ENCODE measurements at places on chromosomes 4 and X. TPM values are rescaled to one million over a fixed set of nuclear protein-coding genes. Genes with fewer than 3 reads are reported as not detected.

- H3K36me3 ChIP-seq: peaks cover 4% of the 10 kb centered on the region
- H3K4me1 ChIP-seq: no peaks in the 10 kb centered on the region
- no peaks in the 10 kb centered on the region for H3K27me3 ChIP-seq
- no peak overlapping the region for H3K4me3 ChIP-seq
- H3K27ac ChIP-seq: no peak overlapping the region
Observed at GRCh38 chr4:37562592-37562991, 123.6 kb downstream of the RELL1 start.

DNA sequence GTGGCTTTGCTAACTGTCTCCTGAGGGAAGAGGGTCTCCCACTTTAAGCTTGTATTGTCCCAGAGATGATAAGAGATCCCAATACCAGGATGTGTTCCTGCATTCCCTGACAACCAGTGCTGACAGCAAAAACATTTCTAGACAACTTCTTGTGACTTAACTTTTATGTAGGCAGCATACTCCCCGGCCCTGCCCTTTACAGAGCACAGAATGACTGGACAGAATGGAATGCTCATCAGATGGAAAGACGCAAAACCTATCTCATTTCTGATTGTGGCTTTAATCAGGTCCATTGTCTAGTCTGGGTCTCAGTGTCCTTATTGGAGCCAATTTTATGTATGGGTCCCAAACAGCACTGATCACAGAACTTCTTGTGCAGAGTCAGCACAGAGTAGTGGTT, 18.2 kb upstream of the PLAC1 start:
- no peak overlapping the region for H3K4me3 ChIP-seq
- H3K4me1 ChIP-seq: no peaks in the 10 kb centered on the region
- H3K27me3 ChIP-seq: no peaks in the 10 kb centered on the region
- DNase-seq: no peak
- H3K36me3 ChIP-seq: no peaks in the 10 kb centered on the region
- H3K27ac ChIP-seq: no peak overlapping the region

STPG2 gene
- total RNA-seq: 0.66 TPM

PNMA6A gene
- total RNA-seq: 2.1 TPM

DNA sequence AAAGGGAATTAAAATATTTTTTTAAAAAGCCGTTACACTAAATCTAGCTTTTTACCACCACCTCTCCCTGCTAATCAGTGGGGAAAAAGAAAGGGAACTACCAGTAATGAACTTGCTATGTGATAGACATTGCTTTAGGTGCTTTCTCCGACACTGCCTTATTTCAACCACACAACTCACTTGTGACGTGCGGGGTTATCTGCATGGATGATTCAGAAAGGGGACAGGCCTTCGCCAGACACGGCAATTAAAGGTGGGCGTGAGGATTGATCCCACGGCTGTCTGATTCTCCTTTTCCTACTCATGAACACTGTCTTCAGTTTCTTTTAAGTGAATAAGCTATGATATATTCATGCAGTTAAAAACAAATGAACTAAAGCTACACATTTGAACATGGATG, 882 bp upstream of the CXCR3 start:
- no peak overlapping the region for H3K27ac ChIP-seq
- H3K36me3 ChIP-seq: no peaks in the 10 kb centered on the region
- H3K4me1 ChIP-seq: peaks cover 13% of the 10 kb centered on the region
- no peak for DNase-seq
- no peaks in the 10 kb centered on the region for H3K27me3 ChIP-seq

- no peaks in the 10 kb centered on the region for H3K27me3 ChIP-seq
- no peaks in the 10 kb centered on the region for H3K36me3 ChIP-seq
- no peak overlapping the region for H3K27ac ChIP-seq
- no peak for DNase-seq
- H3K4me3 ChIP-seq: no peak overlapping the region
Observed at GRCh38 chr4:121791481-121791880, 9.6 kb upstream of the EXOSC9 start.

MAGEA8 gene
- not detected for total RNA-seq

- no peaks in the 10 kb centered on the region for H3K4me1 ChIP-seq
- H3K27ac ChIP-seq: no peak overlapping the region
- no peak overlapping the region for H3K4me3 ChIP-seq
- peaks cover 4% of the 10 kb centered on the region for H3K36me3 ChIP-seq
- no peaks in the 10 kb centered on the region for H3K27me3 ChIP-seq
- no peak for DNase-seq
Observed at GRCh38 chrX:136867096-136867491, 13.4 kb downstream of the RBMX start.

EDNRA gene
- 1.3 TPM for total RNA-seq

GC gene
- 16.2 TPM for total RNA-seq

GAGE12J gene
- not detected for total RNA-seq

- no peaks in the 10 kb centered on the region for H3K36me3 ChIP-seq
- H3K27ac ChIP-seq: no peak overlapping the region
- no peaks in the 10 kb centered on the region for H3K4me1 ChIP-seq
- DNase-seq: no peak
- H3K27me3 ChIP-seq: no peaks in the 10 kb centered on the region
- no peak overlapping the region for H3K4me3 ChIP-seq
Observed at GRCh38 chr4:184598753-184599491, 50.3 kb downstream of the CASP3 start.

FAT1 gene
- total RNA-seq: 69.5 TPM

MMRN1 gene
- total RNA-seq: 8.2 TPM

GRCh38 chr4:150385606-150386005, 196.3 kb upstream of the MAB21L2 start:
- H3K36me3 ChIP-seq: no peaks in the 10 kb centered on the region
- peak; percentile 25 for DNase-seq
- no peaks in the 10 kb centered on the region for H3K27me3 ChIP-seq
- H3K27ac ChIP-seq: no peak overlapping the region
- no peak overlapping the region for H3K4me3 ChIP-seq

- no peaks in the 10 kb centered on the region for H3K27me3 ChIP-seq
- peaks cover 22% of the 10 kb centered on the region for H3K4me1 ChIP-seq
- no peak for DNase-seq
- no peaks in the 10 kb centered on the region for H3K36me3 ChIP-seq
- H3K4me3 ChIP-seq: no peak within 1 kb of the TSS
Observed at GRCh38 chrX:130171446-130172126, at the start of gene RAB33A. Gene RAB33A, plus strand, starts transcription at chrX:130171962. Its CDS starts 101 bp downstream, at chrX:130172063.

DNA sequence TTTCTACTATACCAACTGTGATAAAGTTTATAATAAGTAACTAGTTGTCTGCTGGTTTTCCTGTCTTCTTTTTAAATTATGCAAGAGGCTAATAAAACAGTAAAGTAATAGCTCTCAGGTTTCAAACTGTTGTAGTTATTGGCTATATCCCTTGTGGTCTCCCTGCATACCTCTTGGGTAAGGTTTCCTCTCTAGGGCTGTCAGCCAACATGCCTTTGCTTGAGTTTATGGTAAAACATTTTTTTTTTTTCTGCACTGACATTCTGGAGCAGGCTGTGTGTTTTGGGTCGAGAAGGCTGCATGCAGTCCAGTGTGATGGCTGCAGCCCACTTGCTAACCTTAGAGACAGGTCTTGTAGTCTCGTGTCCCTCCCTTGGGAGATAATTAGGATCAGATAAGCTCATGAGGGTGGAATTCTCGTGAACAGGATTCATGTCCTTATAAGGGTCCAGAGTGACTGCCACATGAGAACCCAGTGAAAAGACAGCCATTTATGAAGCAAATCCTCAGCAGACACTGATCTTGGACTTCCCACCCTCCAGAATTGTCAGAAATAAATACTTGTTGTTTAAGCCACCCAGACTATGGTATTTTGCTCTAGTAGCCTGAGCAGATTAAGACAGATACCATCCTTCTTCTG, 831.2 kb downstream of the CCSER1 start:
- no peaks in the 10 kb centered on the region for H3K4me1 ChIP-seq
- H3K27ac ChIP-seq: no peak overlapping the region
- H3K4me3 ChIP-seq: no peak overlapping the region
- H3K36me3 ChIP-seq: no peaks in the 10 kb centered on the region
- no peaks in the 10 kb centered on the region for H3K27me3 ChIP-seq

DNA sequence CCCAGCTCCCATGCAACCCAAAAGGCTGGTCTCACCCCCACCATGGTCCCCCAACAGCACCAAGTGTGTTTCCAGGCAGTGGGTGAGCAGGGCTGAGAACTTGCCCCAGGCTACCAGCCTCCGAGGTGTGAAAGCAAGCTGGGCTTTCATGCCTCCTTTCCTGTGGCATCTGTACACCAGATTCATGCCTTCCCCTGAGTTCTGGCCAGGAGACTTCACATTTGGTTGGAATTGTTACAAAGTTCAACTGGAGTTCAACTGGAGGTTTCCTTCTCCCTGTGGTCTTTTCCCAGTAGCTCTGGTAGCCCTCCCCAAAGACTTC, 77.6 kb upstream of the RAB40AL start:
- H3K27ac ChIP-seq: no peak overlapping the region
- no peaks in the 10 kb centered on the region for H3K4me1 ChIP-seq
- H3K27me3 ChIP-seq: no peaks in the 10 kb centered on the region

DNA sequence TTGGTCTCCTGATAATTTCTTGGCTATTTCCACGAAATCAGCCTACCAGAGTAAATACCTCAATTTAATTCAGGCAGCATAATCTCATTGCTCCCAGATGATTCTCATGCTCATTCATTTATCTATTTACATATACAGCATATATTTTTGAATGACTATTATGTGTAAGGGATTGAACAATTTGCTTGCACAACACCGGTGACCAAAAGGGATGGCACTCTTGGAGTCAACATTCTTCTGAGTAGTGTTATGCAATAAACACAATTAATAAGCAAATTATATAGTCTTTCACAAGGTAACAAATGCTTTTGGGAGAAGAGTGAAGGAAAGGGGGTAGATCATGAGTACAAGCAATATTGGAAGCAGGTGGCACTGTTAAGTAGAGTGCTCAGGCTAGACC, 1015.3 kb downstream of the ARAP2 start:
- H3K4me3 ChIP-seq: no peak overlapping the region
- DNase-seq: no peak
- H3K36me3 ChIP-seq: no peaks in the 10 kb centered on the region
- H3K27ac ChIP-seq: no peak overlapping the region

DNA sequence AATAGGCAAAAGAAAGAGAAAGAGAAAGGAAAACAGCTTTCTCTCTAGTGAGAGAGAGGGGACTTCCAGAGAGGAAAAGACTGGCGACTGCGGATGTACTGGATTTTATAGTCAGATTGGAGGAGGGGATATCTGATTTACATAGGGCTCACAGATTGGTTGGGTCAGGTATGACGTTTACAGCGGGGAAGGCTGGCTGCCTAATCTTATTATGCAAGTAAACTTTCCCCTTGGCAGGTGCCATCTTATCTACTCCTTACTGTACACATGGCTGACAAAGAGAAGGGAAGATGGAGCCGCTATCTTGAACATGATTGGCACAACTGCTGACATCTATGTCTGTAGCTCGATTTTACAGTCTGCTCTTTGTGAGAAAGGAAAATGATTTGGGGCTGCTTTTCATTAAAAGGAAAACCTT, 25.4 kb downstream of the RBPJ start:
- peaks cover 24% of the 10 kb centered on the region for H3K4me1 ChIP-seq
- peak overlapping the region; percentile 39 for H3K27ac ChIP-seq
- no peak overlapping the region for H3K4me3 ChIP-seq
- H3K27me3 ChIP-seq: no peaks in the 10 kb centered on the region
- H3K36me3 ChIP-seq: no peaks in the 10 kb centered on the region

DNA sequence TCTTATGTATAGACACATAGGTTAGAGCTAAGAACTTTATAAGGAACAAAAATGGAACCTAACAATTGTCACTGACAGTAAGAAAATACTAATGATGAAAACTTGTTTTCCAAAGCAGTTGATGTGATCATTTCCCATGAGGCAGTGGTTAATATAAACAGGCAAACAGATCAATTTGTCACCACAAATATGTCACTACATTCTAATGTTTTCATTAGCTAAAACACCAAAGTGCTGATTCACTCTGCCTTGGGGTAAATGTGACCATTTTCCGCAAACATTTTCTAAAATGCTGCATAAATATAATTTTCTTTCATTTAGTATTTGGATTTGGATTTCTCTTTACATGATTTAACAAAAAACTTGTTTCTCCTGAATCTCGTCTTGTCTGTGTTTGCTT, 408.9 kb upstream of the CTSO start:
- H3K27me3 ChIP-seq: no peaks in the 10 kb centered on the region
- H3K4me1 ChIP-seq: no peaks in the 10 kb centered on the region
- no peak overlapping the region for H3K4me3 ChIP-seq
- DNase-seq: no peak

GRCh38 chr4:150242820-150243458, 164.7 kb downstream of the DCLK2 start:
- no peak overlapping the region for H3K4me3 ChIP-seq
- H3K4me1 ChIP-seq: peaks cover 12% of the 10 kb centered on the region
- no peak for DNase-seq
- no peaks in the 10 kb centered on the region for H3K27me3 ChIP-seq
- no peaks in the 10 kb centered on the region for H3K36me3 ChIP-seq

ARHGEF9 gene
- 5.4 TPM for total RNA-seq

GRCh38 chr4:129561280-129561679, 465.3 kb downstream of the C4orf33 start:
- no peak for DNase-seq
- no peaks in the 10 kb centered on the region for H3K27me3 ChIP-seq
- H3K4me3 ChIP-seq: no peak overlapping the region
- H3K4me1 ChIP-seq: no peaks in the 10 kb centered on the region

DNA sequence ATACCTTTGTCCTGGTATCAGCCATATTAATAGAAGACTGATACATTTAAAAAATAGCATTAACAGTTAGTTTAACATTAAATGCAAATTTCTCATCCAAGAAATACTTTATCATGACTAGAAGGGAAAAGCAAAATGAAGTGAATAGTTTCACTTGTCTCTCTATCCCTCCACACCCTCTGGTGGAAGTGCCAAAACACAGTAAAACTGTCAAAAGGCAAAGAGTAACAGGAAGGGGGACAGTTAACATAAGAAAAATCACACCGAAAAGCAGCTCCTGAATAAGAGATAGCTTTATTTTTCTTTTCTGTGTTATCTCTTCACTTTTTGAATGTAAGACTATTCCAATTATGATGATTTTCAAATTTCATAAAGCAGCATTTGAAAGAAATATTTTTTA, 187.2 kb downstream of the FBXW7 start:
- no peak for DNase-seq
- H3K4me1 ChIP-seq: peaks cover 10% of the 10 kb centered on the region
- no peak overlapping the region for H3K4me3 ChIP-seq
- no peaks in the 10 kb centered on the region for H3K27me3 ChIP-seq
- no peak overlapping the region for H3K27ac ChIP-seq

MAGED4B gene
- total RNA-seq: 7.3 TPM

GRCh38 chr4:11420327-11420726, 8.4 kb downstream of the HS3ST1 start:
- H3K27ac ChIP-seq: no peak overlapping the region
- H3K36me3 ChIP-seq: no peaks in the 10 kb centered on the region
- H3K27me3 ChIP-seq: no peaks in the 10 kb centered on the region
- H3K4me3 ChIP-seq: no peak overlapping the region
- no peaks in the 10 kb centered on the region for H3K4me1 ChIP-seq

RS1 gene
- total RNA-seq: not detected

GRCh38 chrX:19958552-19959486, 32.0 kb downstream of the BCLAF3 start:
- H3K27me3 ChIP-seq: no peaks in the 10 kb centered on the region
- no peak for DNase-seq
- H3K4me1 ChIP-seq: no peaks in the 10 kb centered on the region
- H3K4me3 ChIP-seq: no peak overlapping the region
- H3K27ac ChIP-seq: no peak overlapping the region
